Fibroblast of pulmonary artery (primary cell): ENCODE measurements at places on chromosomes 11 and 22.

GRCh38 chr11:210803-211180 is 3.3 kb downstream of the RIC8A start:
- DNase-seq = no peak

DNA sequence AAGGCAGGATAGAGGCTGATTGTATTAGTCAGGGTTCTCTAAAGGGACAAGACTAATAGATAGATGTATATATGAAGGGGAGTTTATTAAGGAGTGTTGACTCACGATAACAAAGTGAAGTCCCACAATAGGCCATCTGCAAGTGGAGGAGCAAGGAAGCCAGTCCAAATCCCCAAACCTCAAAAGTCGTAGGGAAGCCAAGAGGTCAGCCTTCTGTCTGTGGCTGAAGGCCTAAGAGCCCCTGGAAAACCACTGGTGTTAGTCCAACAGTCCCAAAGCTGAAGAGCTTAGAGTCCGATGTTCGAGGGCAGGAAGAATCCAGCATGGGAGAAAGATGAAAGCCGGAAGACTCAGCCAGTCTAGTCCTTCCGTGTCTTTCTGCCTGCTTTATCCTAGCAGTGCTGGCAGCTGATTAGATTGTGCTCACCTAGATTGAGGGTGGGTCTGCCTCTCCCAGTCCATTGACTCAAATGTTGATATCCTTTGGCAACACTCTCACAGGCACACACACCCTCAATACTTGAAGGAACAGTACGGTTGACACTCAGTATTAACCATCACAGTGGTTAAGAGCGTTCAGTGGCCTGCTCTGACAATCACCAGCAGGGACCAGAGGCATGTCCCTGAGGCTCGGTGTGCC is 135.6 kb downstream of the CSNK2A3 start:
- no peak for DNase-seq

DNA sequence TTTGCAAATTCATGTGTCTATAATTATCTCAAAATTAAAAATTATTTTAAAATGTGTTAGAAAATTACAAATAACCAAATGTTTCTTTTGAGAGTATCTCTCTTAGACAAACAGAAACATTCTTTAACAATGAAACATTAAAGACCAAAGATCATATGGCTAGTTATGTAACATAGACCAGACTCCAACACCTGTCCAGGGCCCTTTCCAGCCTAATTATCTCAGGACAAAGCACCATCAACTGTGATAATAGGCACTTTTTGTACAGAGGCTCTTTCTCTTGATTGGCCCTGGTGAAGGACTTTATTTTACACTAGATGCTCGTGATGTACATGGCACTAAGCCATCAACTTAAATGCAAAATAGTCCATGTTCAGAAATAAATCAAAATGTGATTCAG is 5.0 kb upstream of the PLEKHA7 start:
- no peak for DNase-seq

DNA sequence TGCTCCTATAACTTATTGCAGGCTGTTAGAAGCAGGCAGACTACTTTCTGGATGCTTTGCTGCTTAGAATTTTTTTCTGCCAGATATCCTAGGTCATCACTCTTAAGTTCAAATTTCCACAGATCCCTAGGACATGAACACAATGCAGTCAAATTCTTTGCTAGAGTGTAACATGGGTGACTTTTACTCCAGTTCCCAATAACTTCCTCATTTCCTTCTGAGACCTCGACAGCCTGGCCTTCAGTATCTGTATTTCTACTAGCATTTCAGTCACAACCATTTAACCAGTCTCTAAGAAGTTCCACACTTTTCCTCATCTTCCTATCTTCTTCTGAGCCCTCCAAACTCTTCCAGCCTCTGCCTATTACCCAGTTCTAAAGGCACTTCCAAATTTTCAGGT is 60.4 kb upstream of the ZBED5 start:
- DNase-seq = no peak

- no peak for DNase-seq
Observed at GRCh38 chr11:23455321-23455891, 595.1 kb upstream of the CCDC179 start.
